Amygdala (tissue), 56 donors: ENCODE measurements at places on chromosomes 2 and 18.

DNA sequence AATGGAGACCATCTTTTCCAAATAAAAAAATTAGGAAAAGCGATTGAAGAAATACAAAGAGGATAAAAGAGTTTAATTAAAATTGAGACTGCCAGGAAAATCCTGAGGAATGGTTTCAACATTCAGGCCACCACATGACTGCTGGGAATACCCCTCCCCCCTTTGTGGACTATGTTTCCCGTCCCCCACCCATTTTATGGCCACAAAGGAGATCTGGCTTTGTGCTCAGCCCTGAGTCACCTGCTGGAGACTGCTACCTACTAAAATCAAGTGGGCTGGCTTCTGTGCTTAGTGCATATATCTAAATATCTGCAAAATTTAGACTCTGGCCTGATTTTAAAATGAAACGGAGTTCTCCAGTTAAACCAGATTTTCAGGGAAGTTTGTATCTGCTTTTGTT, 10.1 kb downstream of the RND3 start:
- no peak for DNase-seq

GRCh38 chr2:213172641-213173040, 21.2 kb upstream of the IKZF2 start:
- DNase-seq, result no peak

- DNase-seq, result peak; percentile 6
Observed at GRCh38 chr18:43571078-43571689, 293.9 kb upstream of the SYT4 start.

GRCh38 chr18:44856157-44856556, 175.5 kb downstream of the SETBP1 start:
- DNase-seq, result no peak

GRCh38 chr2:24076849-24077534, 866 bp upstream of the SF3B6 start:
- DNase-seq, result no peak

DNA sequence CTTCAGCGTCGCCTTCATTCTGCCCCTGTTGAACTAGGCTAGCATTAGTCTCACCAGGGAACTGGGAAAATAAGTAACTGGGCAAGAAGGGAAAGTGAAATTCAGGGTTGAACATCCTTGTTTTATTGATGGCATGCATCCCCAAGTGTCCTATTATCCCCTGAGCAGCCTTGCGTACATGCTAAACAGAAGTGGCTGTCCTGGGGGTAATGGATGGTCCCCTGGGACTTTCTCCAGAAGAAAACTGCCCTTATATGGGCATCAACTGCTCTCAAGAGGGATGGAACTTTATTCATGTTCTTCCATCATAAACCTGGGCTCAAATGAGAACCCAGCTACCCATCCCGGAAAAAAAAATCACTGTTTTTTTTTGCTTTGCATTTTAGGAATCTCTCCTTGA, 11.8 kb upstream of the SMIM21 start:
- DNase-seq, result no peak
